ENCODE measurements at places on chromosomes 2 and 18. TPM values are rescaled to one million over a fixed set of nuclear protein-coding genes. Genes with fewer than 3 reads are reported as not detected.

DNA sequence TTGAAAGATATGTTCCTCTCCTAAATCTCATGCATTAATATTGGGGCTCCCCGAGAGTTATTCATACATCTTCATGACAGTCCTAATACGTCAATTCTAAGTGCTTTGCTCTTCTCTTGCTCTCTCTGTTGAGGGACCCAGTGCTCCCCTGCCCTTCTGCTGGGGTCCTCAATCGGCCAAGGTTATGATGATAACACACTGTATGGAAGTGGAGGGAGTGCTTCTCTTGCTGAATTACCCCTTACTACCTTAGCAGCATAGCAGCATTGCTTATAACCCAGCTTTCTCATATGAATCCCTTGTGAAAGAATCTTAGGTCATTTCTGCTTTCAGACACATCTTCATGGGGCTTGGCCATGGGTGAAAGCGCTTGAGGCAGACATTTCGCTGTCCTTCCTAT lies 43.2 kb downstream of the ITPRID2 start:
- no peak for DNase-seq
- peaks cover 6% of the 10 kb centered on the region for H3K36me3 ChIP-seq
- no peak overlapping the region for H3K4me3 ChIP-seq
- H3K27me3 ChIP-seq, result no peaks in the 10 kb centered on the region

DNA sequence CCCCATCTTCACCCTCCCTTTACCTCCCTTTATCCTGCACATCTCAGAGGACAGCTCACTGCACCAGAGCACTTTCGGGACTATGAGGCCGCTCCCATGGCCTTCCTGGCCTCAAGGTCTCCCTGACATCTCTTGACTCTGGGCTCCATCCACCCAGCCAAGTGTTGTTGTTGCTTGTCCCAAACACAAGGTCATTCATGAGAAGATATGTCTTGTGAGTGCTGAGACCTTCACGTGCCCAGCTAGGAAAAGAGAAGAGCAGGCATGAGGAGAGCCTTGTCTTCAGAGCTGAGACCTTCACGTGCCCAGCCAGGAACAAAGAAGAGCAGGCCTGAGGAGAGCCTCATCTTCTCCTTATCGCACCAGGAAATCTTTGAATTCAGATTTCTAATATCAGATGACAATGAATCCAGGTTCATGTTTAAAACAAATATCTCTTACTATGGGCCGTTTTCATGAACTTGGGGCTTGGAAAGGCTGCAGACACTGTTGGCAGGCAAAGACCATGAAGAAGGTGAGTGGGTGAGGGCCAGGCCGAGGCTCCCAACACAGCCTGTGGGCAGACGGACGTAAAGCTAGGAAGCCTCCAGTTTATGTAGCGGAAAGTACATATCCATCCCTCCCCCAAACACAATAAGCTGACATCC lies 256.1 kb downstream of the NDUFA10 start:
- no peak overlapping the region for H3K4me3 ChIP-seq
- no peaks in the 10 kb centered on the region for H3K27me3 ChIP-seq
- H3K4me1 ChIP-seq, result no peaks in the 10 kb centered on the region
- no peak for DNase-seq
- H3K27ac ChIP-seq, result no peak overlapping the region

GRCh38 chr2:233413559-233414272 lies 59.4 kb downstream of the DGKD start:
- peak overlapping the region; percentile 67 for H3K27ac ChIP-seq
- peaks cover 26% of the 10 kb centered on the region for H3K4me1 ChIP-seq
- DNase-seq, result peak; percentile 88
- H3K4me3 ChIP-seq, result peak overlapping the region; percentile 21
- H3K27me3 ChIP-seq, result no peaks in the 10 kb centered on the region

Gene NGEF
- polyA plus RNA-seq, result 0.35 TPM

Gene ABHD1
- polyA plus RNA-seq, result not detected

Data from GM23248 (cell line).